Breast epithelium (tissue), 4 donors: ENCODE measurements at places on chromosomes 3 and 15.

DNA sequence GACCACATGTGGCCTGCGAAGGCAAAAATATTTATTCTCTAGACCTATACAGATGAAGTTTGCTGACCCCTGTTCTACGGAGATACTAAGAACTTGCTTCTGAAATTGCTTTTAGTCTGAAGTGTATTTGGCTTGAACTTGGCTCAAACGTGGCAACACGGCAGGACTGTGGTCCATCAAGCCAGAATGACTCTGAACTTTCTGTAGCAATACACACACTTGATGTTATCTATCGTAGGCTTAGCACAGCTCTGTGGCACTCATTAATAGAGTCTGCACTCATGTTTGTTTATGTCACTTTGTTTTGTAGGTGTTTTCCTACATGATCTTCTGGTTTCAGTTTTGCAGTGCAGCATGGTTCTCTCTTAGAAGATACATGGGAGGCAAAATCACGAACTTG lies 298.1 kb downstream of the ADAMTS17 start:
- no peak overlapping the region for H3K4me3 ChIP-seq
- no peaks in the 10 kb centered on the region for H3K27me3 ChIP-seq
- no peak for DNase-seq
- no peaks in the 10 kb centered on the region for H3K36me3 ChIP-seq
- H3K27ac ChIP-seq: peak overlapping the region; percentile 33
- peaks cover 8% of the 10 kb centered on the region for H3K4me1 ChIP-seq

- H3K36me3 ChIP-seq: no peaks in the 10 kb centered on the region
- no peaks in the 10 kb centered on the region for H3K4me1 ChIP-seq
- no peaks in the 10 kb centered on the region for H3K27me3 ChIP-seq
- DNase-seq: no peak
- H3K27ac ChIP-seq: no peak overlapping the region
- H3K4me3 ChIP-seq: no peak overlapping the region
These were observed 10.5 kb downstream of the BTD start for GRCh38 chr3:15612001-15612400.

- no peak for DNase-seq
- no peaks in the 10 kb centered on the region for H3K4me1 ChIP-seq
- no peaks in the 10 kb centered on the region for H3K27me3 ChIP-seq
- H3K27ac ChIP-seq: no peak overlapping the region
- H3K36me3 ChIP-seq: no peaks in the 10 kb centered on the region
- H3K4me3 ChIP-seq: no peak overlapping the region
These were observed 5.5 kb downstream of the PAQR5 start for GRCh38 chr15:69304182-69304545.

GRCh38 chr3:41404582-41404981 lies 205.3 kb downstream of the CTNNB1 start:
- DNase-seq: no peak
- H3K36me3 ChIP-seq: no peaks in the 10 kb centered on the region
- H3K4me3 ChIP-seq: no peak overlapping the region
- H3K27me3 ChIP-seq: no peaks in the 10 kb centered on the region

DNA sequence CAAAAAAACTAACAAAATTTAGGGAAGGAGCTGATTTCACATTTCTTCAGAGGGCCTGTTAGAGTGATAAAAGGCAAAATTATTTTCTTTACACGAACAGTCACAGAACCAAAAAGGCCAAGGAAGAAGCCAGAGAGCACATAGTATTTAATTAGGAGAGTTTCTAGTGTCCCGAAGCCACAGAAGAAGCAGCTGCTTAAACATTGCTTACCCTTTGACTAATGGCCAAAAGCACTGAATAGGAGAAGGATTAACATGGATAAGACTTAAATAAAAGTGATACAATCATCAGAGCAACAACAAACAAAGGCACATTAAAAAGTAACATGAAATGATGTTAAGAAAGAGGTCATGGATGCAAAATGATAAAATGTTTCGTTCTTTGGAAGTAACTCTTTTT lies 98.6 kb downstream of the CHL1 start:
- DNase-seq: no peak
- H3K4me1 ChIP-seq: no peaks in the 10 kb centered on the region
- no peak overlapping the region for H3K27ac ChIP-seq

DNA sequence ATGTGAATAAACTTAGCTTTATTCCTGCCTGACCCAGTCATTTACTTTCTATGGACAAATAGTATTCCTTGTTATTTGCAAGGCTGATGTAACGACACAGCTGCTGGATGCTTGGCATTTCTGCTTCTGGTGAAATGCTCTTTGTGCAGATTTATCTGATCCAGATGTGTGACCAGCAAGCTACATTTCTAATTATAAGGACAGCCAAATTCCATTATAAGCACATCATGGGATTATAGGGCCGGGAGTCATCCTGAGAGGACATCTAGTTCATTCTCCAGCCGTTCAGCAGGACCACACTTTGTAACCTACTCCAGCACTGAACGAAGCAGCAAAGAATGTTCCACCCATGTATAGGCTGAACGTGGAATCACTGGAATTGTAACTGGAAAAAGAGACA lies 42.9 kb downstream of the FNDC3B start:
- H3K27me3 ChIP-seq: no peaks in the 10 kb centered on the region
- no peaks in the 10 kb centered on the region for H3K36me3 ChIP-seq
- peaks cover 3% of the 10 kb centered on the region for H3K4me1 ChIP-seq
- peak; percentile 47 for DNase-seq

GRCh38 chr15:36356978-36357601 lies 222.3 kb upstream of the CDIN1 start:
- no peaks in the 10 kb centered on the region for H3K36me3 ChIP-seq
- no peaks in the 10 kb centered on the region for H3K4me1 ChIP-seq
- H3K4me3 ChIP-seq: no peak overlapping the region

GRCh38 chr15:31228980-31229826 lies 97.4 kb upstream of the KLF13 start:
- H3K27ac ChIP-seq: no peak overlapping the region
- H3K4me3 ChIP-seq: no peak overlapping the region
- no peaks in the 10 kb centered on the region for H3K27me3 ChIP-seq
- no peak for DNase-seq

DNA sequence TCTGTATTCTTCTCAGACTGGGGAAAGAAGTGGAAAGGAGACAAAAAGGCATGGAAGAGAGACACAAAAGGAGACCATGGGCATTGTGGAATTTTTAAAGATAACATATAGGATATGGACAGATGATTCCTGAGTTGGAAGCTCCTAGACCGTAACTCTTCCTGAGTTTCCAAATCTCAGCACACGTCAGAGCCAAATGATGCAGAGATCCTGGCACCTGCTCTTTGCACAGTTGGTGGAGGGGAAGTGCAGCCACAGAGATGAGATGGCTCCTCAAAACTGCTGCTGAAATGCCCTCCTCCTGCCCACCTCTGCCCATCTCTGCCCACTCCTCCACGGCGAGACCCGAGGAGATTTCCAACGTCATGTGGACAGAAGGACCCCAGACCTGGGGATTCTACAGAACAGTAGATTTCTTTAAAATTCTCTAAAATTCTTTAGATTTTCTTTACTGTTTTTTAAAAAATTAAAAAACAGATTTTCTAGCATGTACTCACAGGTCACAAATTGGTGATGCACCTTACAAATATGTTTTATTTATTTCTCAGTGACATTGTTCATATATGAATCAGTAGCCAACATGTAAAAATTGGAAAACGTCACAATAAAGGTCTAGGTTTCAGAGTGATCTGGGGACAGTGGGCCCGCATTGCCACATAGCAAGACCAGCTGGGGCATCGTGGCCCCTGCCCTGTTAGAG lies 8.1 kb downstream of the CPN2 start:
- no peak overlapping the region for H3K4me3 ChIP-seq
- no peak for DNase-seq
- no peak overlapping the region for H3K27ac ChIP-seq
- H3K36me3 ChIP-seq: no peaks in the 10 kb centered on the region
- H3K27me3 ChIP-seq: no peaks in the 10 kb centered on the region

GRCh38 chr3:141459008-141459407 lies 27.8 kb upstream of the RASA2 start:
- no peak overlapping the region for H3K4me3 ChIP-seq
- DNase-seq: no peak
- no peak overlapping the region for H3K27ac ChIP-seq
- H3K36me3 ChIP-seq: no peaks in the 10 kb centered on the region
- H3K4me1 ChIP-seq: no peaks in the 10 kb centered on the region

DNA sequence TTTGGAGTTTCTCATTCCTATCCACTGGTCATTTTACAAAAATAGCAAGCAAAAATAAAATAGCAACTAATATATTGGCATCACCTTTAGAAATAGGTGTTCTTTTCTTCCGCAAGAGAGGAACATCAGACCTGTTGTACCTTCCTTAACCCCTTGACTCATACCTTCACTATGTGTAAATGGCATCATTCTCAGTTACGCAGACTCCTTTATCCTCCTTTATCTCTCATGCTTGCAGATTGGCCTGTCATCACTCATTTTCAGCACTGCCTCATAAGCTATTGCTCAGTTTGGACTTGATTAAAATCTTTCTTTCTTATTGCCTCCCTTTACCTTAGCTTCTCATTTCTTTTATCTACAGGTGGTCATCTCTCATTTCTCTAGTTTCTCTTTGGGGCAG lies 21.4 kb downstream of the ARHGEF26 start:
- no peak overlapping the region for H3K4me3 ChIP-seq
- H3K4me1 ChIP-seq: no peaks in the 10 kb centered on the region
- H3K36me3 ChIP-seq: no peaks in the 10 kb centered on the region
- no peak for DNase-seq
- H3K27me3 ChIP-seq: no peaks in the 10 kb centered on the region
- H3K27ac ChIP-seq: no peak overlapping the region

GRCh38 chr15:54810496-54810895 lies 386.2 kb downstream of the RSL24D1 start:
- no peak overlapping the region for H3K27ac ChIP-seq
- no peaks in the 10 kb centered on the region for H3K27me3 ChIP-seq
- H3K36me3 ChIP-seq: no peaks in the 10 kb centered on the region
- no peak overlapping the region for H3K4me3 ChIP-seq
- no peaks in the 10 kb centered on the region for H3K4me1 ChIP-seq
- no peak for DNase-seq

- no peak overlapping the region for H3K27ac ChIP-seq
- H3K4me1 ChIP-seq: peaks cover 6% of the 10 kb centered on the region
- no peak for DNase-seq
- H3K27me3 ChIP-seq: no peaks in the 10 kb centered on the region
- no peak overlapping the region for H3K4me3 ChIP-seq
- H3K36me3 ChIP-seq: no peaks in the 10 kb centered on the region
These were observed 8.3 kb downstream of the ZNF710 start for GRCh38 chr15:90009301-90010022.

- no peaks in the 10 kb centered on the region for H3K4me1 ChIP-seq
- peaks cover 3% of the 10 kb centered on the region for H3K27me3 ChIP-seq
- no peak for DNase-seq
- no peak overlapping the region for H3K4me3 ChIP-seq
- no peaks in the 10 kb centered on the region for H3K36me3 ChIP-seq
These were observed 3.4 kb upstream of the DOCK3 start for GRCh38 chr3:50671331-50671730.

DNA sequence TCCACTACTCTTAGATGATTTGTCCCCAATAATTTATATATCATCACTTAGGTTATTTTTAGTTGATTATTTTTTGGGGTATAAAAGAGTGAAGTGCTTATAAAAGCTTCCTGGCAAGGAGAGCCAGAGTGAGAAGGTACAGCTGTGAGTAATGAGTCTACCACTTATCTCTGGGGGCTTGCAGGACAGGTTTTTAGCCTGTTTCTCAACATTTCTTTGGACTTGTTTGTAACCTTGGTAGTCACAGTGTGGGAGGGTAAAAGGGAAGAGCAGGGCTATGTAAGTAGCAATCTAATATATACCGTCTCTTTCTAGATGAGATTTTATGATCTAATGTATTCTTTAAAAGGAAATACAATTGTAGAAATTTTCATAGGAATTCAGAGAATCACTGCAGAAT lies 321.3 kb upstream of the GOLIM4 start:
- H3K27me3 ChIP-seq: no peaks in the 10 kb centered on the region
- H3K27ac ChIP-seq: no peak overlapping the region

GRCh38 chr15:68279779-68280753 lies 2.5 kb downstream of the FEM1B start:
- DNase-seq: no peak
- peak overlapping the region; percentile 98 for H3K27ac ChIP-seq
- no peaks in the 10 kb centered on the region for H3K27me3 ChIP-seq
- H3K36me3 ChIP-seq: no peaks in the 10 kb centered on the region
- peak overlapping the region; percentile 92 for H3K4me3 ChIP-seq
- H3K4me1 ChIP-seq: peaks cover 18% of the 10 kb centered on the region

DNA sequence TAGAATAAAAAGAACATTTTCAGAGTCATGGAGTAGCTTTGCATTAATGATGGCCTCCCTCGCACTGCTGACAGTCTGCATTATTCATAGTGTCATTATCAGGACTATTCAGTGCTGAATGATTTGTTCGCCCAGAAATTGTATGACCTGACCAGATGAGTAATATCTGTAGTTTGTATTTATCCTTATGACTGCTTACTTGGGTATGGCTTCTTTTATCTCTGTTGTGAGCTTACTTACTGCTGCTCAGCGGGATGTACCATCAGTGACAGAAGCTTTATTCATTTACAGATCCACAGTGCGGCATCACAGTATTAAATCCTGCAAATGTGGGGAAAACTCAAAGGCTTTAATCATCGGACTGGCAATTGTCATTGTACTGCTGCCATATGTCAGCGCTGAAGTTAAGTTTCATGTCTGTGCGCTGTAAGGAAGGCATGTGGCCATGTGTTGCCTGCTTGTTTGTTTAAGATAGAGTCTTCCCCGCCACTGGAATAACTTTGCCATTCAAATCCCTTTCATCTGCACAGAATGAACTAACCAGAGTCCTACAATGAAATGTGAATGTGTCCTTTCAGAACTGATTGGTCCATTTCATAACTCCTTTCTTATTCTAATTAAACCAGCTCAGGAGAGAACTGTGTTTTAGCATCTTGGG lies 262.2 kb downstream of the CHL1 start:
- no peak overlapping the region for H3K4me3 ChIP-seq
- H3K4me1 ChIP-seq: no peaks in the 10 kb centered on the region
- H3K36me3 ChIP-seq: no peaks in the 10 kb centered on the region
- no peak for DNase-seq

DNA sequence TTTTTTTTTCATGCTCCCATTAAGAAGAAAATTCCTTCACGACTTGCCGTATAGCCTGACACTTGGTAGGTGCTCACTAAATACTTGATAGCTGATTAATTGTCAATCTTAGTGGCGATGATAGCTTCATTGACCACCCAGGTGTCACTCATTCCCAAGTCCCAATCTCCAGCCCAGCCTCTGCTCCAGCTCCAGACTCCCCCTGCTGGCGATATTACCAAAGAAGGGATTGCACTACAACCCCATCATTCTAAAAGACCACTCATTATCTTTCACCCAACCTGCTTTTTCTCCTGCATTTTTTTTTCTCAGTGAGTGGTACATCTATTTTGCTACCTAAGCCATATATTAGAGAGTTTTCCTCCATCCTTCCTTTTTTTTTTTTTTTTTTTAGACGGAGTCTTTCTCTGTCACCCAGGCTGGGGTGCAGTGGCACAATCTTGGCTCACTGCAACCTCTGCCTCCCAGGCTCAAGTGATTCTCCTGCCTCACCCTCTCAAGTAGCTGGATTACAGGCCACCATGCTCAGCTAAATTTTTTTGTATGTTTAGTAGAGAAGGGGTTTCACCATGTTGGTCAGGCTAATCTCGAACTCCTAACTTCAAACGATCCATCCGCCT lies 19.5 kb upstream of the COMMD2 start:
- H3K27me3 ChIP-seq: no peaks in the 10 kb centered on the region
- peak; percentile 29 for DNase-seq
- no peaks in the 10 kb centered on the region for H3K4me1 ChIP-seq
- no peak overlapping the region for H3K27ac ChIP-seq
- H3K4me3 ChIP-seq: no peak overlapping the region

GRCh38 chr3:107965136-107965655 lies 125.6 kb downstream of the CD47 start:
- no peaks in the 10 kb centered on the region for H3K4me1 ChIP-seq
- no peaks in the 10 kb centered on the region for H3K36me3 ChIP-seq
- DNase-seq: no peak
- no peak overlapping the region for H3K27ac ChIP-seq
- no peak overlapping the region for H3K4me3 ChIP-seq
